ENCODE measurements at places on chromosomes 12 and 14.
A peak's percentile ranks its signal among the peaks of the same experiment; 100 is the strongest.

DNA sequence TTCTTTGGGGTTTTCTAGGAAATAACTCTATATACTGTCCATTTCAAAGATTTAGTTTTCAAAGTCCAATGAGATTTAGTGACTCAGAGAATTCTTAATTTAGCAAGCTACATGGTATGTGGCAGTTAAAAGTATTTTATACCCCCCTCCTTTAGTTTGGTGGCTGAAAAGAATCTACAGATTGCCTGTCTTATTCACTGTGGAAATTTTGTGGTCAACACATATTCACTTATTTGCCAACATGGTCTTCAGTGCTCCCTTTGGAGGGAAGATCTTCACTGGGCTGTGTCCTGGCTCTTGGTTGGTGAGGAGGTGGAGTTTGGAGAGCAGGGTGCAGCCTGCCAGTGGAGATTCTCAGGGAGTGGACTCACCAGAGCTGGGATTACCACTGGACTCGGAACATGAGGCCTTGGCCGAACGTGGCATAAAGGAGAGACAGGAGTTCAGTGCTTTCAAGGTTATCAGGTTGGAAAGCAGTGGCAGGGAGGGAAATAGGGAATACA lies 39.8 kb downstream of the SAMD4A start:
- DNase-seq = no peak

GRCh38 chr12:19972325-19973288 lies 395.7 kb upstream of the PDE3A start:
- DNase-seq = no peak

DNA sequence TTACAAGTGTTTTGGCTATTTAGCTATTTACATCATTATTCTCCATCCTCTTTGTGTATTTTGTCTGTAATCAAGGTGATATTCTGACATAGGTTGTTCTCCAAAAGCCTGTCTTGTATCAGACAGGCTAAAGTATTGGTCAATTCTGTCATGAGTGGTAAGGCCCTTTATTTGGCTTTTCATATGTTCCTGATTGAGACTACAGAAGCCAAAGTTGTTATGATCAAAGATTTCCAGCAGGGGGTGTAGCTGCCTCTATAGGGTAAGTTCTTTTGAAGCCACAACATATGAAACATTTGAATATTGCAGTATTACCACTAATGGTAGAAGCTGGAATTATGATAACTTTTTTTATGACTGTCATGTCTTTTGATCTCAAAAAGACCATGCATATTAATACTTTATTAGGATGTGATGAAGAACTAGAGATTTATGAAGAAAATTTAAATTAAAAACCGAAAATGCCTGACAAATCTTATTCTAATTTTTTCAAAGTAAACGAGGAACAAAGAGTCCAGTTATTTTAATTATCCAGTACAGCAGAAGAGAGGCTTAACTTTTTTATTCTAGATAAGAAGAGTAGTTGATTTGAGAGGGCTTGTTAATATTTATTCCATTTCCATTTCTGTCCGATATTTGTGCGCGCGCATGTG lies 3.4 kb upstream of the ARHGAP5 start:
- peak; percentile 79 for DNase-seq

DNA sequence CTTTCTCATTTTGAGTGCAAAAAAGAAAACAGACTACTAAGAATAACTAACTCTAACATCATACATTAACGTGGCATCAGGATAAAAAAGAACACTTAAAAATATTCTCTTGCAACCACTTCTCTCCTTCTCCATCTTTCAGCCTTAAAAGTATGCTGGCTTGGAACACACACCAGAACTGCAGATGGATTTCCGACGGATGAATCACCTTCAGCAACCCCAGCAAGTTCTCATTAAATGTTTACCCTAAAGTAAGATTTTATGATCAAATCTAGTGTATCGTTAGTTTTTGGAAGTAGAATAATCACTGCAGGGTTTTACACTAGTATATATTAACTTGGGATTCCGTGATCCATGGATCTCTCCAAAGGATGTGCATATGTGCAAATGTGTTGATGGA lies 1.2 kb downstream of the NEK9 start:
- DNase-seq = no peak

DNA sequence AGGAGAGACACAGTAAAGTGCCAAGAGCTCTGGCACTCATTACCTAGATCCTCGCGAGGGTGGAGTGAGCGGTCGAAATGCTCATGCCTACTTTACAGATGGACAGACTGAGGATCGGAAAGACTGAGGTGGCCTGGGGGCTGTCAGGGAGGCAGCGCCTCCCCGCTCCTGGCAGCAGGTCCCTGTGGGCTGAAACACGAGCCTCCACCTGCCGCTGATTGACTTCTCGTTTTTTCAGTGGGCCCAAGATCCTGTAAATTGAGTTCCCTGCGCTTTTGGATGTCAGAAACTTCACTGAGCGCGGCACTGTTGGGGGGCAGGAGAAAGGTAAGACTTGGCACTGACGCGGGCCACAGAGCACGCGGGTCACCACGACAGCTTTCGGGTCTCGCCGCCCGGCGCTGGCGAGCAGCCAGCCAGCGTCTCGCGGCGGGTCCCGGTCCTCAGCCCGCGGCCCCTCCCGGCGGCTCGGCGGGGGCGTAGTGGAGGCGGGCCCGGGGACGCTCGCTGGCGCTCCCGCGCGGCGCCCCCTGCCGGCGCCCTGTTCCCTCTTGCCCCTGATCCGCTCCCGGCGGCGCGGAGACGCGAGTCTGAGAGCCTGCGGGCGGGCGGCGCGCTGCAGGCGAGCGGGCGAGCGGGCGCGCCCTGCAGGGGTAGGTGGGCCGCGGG lies 552 bp upstream of the SCN8A start:
- peak; percentile 26 for DNase-seq

- no peak for DNase-seq
These were observed 266.6 kb upstream of the PWP1 start for GRCh38 chr12:107418981-107419380.

Data from DMS79 (cell line).